ENCODE measurements at places on chromosomes 7 and 10.

GRCh38 chr7:26441611-26442277 is 150.1 kb downstream of the SNX10 start:
- DNase-seq = no peak

GRCh38 chr7:134108802-134109201 is 18.3 kb upstream of the LRGUK start:
- DNase-seq = no peak

- DNase-seq = no peak
Observed at GRCh38 chr10:95745501-95745900, 10.5 kb upstream of the ENTPD1 start.

- no peak for DNase-seq
Observed at GRCh38 chr7:3009086-3009485, 34.6 kb downstream of the CARD11 start.

DNA sequence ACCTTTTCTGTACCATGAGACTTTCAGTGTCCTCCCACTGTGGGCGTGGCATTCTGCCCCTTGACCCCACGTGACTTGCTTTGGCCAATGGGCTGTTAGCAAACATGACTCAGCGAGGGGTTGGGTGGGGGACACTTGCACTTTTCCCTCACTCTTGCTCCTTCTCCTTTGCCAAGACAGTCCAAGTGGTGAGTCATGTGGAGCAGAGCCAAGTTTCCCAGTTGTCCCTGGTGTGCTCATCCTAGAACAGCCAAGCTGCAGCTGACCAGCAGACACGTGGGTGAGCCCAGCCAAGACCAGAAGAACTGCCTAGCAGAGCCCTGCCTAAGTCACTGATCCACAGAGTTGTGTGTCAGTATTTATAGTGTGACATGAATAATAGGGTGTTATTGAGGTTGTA is 82.8 kb upstream of the CPXM2 start:
- no peak for DNase-seq

DNA sequence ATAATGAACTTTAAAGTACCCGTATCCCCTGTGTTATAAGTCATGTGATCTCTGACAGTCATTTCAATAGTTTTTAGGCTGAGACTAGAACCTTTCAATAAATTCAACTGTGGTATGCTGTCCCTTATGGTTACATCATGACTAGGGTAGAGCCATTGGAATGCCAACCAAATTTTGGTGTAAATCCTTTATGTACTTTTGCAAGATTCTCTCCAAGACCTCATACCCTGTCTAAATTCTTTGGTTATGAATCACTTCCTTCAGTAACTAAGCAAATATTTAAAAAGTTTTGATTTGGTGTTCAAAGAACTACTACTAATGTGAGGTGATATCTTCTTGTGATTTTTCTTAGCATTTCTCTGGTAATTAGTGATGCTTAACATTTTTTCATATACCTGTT is 20.8 kb upstream of the OR6B1 start:
- DNase-seq = no peak

- no peak for DNase-seq
Observed at GRCh38 chr10:12187321-12187905, 8.3 kb downstream of the NUDT5 start.

Data from SIG-M5 (cell line).